ENCODE measurements at places on chromosomes 5 and 9.

GRCh38 chr9:110025551-110026170 is 182.3 kb downstream of the C9orf152 start:
- DNase-seq = no peak

DNA sequence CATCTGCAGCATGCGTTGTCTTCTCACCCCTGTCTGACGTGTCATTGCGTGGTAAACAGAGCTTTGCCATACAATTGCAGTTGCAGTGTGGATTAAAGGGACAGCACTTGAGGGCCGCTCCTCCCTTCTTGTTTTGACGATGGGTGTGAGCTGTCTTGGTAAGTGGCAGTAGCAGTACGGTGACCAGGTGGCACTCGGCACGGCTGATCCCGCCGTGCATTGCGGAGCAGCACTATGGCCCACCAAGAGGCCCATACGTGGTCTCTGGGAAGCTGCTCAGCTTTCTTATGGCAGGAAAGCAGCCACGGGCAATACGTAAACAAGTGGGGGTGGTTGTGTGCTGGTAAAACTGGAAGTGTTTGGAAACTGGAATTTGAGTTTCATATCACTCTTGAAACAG is 25.1 kb downstream of the EHMT1 start:
- no peak for DNase-seq

DNA sequence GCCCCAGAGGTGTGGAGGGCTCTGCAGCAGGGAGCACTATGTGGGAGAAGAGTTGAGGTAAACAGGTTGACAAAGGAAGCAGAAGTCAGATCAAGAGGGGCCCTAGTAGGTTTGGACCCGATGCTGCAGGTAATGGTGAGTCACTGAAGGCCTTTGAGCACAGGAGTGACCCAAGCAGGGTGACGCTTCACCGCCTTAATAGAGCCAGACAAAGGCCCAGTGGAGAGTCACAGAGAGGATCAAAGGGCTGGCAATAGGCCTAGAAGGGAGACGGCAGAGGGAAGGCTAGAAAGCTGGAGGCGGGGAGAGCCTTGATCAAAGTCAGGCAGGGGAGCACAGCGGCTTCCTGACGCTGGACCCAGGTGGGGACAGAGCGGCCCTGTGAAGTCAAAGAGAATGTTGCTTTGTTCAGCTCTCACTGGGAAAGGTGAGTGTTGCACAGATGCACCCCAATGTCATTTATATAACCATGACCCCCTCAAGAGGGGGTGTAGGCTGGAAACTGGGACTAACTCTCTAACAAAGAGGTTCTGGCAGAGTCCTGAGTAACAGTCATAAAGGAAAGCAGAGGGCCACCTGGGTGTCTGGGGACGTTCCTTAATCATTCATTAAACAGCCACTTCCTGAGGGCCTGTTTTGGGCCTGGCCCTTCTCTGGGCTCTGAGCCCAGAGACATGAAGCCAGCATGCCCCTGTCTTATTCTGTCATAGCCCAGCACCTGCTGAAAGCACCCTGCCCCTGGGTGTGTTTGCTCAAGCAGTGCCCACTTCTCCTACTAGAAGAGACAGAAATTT is 9.8 kb upstream of the CPLX2 start:
- no peak for DNase-seq

DNA sequence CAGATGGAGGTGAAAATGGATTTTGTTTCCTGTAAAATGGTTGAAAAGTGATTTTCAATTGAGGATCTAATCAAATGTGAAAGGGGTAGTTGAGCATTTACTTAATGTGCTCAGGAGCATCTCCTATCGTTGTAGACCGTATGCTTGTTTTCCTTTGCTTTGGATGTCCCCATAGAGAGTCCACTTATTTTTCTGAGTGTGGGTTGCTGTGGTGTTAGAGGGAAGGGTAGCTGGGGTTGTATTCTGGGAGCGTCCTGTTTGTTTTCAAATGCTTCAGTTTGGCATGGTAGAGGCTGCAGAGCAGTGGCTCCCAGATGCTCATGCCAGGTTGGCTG is 154.1 kb downstream of the MAT2B start:
- no peak for DNase-seq

DNA sequence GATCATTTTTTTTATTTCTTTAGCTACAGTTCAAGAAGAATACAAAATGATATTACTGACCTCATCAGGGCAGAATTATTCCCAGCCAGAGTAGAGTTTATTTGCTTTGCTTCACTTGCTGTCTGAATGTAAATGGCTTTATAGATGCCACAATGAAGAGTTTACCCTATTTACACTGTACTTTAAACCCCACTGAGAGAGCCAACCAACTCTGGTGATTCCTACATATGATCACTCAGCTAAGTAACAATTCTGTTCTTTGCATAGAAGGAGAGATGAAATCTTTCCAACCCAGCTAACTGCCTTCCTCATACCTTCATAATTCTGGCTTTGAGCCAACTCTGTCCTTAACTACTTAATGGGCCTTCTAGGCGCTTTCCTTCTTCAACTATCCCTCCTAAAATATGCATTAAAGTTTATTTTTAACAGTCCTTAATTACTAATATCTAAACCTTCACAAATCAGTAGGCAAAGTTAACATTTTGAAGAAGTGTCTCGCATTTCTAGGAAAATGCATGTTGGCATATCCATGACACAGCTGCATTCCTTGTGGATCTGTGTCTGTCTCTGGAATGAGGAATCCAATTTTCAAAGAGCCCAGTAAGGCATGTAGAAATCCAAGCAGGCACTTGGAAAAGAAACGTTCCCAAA is 284.8 kb upstream of the GRAMD2B start:
- no peak for DNase-seq

Data from HEK293T (cell line).